NB4 (cell line): ENCODE measurements at places on chromosomes 12 and 14.

GRCh38 chr12:50985322-50985721 lies 33.0 kb downstream of the HIGD1C start:
- DNase-seq: no peak

- peak; percentile 49 for DNase-seq
Observed at GRCh38 chr14:76644855-76645518, 116.3 kb upstream of the VASH1 start.

- no peak for DNase-seq
Observed at GRCh38 chr14:87432698-87433097, 560.3 kb downstream of the GALC start.

- no peak for DNase-seq
Observed at GRCh38 chr12:50640321-50640939, 123.5 kb upstream of the ATF1 start.

GRCh38 chr12:69348162-69348938 lies at the start of gene LYZ:
Gene LYZ, plus strand, starts transcription at chr12:69348381. Its CDS starts 28 bp downstream, at chr12:69348409.
- peak; percentile 89 for DNase-seq

- DNase-seq: peak; percentile 43
Observed at GRCh38 chr12:26748741-26749431, 84.1 kb downstream of the ITPR2 start.

- DNase-seq: peak; percentile 69
Observed at GRCh38 chr12:56206452-56207166, 15.1 kb downstream of the RNF41 start.

- no peak for DNase-seq
Observed at GRCh38 chr14:87034680-87035079, 958.3 kb downstream of the GALC start.

- no peak for DNase-seq
Observed at GRCh38 chr12:84785951-84786350, 126.6 kb downstream of the SLC6A15 start.

DNA sequence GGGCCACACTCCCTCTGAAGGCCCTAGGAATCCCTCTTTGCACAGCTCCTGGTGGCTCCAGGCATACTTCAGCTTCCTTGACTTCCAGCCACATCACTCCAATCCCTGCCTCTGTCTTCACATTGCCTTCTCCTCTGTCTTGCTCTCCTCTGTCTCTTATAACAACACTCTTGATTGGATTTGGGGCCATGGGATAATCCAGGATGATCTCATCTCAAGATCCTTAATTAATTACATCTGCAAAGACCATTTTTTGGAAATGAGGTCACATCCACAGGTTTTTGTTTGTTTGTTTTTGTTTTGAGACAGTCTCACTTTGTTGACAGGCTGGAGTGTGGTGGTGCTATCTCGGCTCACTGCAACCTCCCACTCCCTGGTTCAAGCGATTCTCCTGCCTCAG lies 88.7 kb downstream of the TMTC1 start:
- no peak for DNase-seq

GRCh38 chr12:17060260-17060659 lies 454.3 kb upstream of the LMO3 start:
- DNase-seq: no peak

DNA sequence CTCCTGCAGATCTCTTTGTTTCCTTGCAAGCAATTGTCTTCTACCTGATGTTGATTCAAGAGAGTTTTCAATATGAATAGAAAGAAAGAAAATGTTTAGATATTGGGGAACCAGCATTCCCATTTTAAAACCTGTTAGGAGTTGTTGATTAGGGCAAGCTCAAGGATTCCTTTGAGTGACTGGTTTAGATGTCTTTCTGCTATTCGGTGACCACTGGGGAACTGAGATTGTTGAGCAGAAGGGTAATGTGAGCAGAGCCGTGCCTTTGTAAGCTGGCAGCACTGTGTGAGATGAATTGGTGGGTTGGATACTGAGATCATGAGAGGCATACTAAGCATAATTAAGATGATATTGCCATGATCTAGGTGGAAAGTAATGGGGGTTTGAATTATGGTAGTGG lies 39.1 kb upstream of the PAPLN start:
- no peak for DNase-seq

GRCh38 chr14:90451443-90451842 lies 54.6 kb downstream of the CALM1 start:
- DNase-seq: no peak

- no peak for DNase-seq
Observed at GRCh38 chr14:100256339-100256895, 17.5 kb downstream of the YY1 start.

GRCh38 chr12:110373425-110373824 lies 30.1 kb downstream of the ANAPC7 start:
- DNase-seq: no peak

- no peak for DNase-seq
Observed at GRCh38 chr12:27474344-27474743, 27.8 kb downstream of the SMCO2 start.

DNA sequence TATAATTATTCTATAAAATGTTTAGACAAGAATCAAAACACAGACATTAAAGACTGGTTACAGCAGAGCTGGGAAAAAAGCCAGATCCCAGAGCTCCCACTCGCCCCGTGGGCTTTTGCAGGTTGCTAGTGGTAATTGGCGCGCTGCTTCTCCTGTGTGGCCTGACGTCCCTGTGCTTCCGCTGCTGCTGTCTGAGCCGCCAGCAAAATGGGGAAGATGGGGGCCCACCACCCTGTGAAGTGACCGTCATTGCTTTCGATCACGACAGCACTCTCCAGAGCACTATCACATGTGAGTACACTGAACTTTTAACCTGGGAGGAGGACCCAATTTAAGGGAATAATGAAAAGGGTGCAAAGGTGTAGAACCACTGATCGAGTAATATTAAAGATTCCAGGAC lies 7.5 kb downstream of the TMEM52B start:
- DNase-seq: peak; percentile 16

- DNase-seq: no peak
Observed at GRCh38 chr12:105025890-105026289, 39.8 kb downstream of the NOPCHAP1 start.

DNA sequence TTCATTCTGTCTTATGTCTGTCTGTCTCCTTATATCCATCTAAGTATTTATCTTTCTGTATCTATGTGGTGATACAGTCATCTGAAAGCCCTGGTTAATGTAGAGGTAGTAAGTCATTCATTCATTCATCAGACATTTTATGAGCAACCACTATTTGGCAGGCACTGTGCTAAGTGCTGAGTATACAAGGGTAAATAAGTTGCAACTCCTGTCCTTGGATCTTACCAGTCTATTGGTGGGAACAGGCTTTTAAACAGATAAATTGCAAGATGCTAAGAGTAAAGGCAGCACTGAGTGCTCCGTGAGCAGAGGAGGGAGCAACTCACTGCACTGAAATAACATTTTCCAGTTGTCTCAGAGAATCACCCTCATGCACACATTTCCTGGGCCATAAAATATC lies 68.6 kb downstream of the TMEM30B start:
- no peak for DNase-seq

DNA sequence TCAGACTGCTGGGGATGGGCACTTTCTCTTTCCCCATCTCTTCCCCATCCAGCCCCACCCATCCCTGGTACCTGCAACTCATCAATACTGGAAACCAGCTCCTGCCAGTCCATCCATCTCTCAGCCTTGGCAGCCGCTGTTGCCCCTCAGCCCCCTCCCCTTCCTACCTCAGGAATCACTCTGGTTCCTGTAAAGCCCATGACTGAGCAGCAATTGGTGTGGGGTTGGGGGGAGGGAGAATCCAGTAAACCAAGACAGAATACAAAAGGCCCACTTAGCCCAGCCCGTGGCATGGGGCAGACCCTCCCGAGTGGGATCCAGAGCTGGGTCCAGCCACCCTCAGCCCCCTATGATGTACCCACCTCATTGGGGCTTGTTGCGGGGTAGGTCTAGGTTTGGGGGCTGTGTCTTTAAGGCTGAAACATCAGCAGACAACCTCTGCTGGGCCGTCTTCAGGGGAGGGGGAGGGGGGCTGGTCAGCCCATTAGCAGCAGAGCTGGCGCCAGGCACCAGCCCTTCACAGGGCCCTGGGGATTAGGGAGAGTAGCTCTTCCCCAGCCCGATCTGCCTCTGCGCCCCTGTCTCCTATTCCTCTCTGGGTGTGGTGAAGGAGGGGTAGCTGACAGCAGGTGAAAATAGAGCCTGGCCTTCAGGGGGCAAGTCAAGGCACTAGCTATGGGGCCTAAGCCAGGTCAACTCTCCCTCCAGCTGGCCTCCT lies 702 bp upstream of the PRPH start:
- DNase-seq: peak; percentile 69

- DNase-seq: no peak
Observed at GRCh38 chr14:104395276-104395675, 184.3 kb upstream of the C14orf180 start.

- no peak for DNase-seq
Observed at GRCh38 chr12:59398164-59398563, 197.7 kb upstream of the SLC16A7 start.

- DNase-seq: no peak
Observed at GRCh38 chr14:105938055-105938863, 411.9 kb downstream of the TMEM121 start.

DNA sequence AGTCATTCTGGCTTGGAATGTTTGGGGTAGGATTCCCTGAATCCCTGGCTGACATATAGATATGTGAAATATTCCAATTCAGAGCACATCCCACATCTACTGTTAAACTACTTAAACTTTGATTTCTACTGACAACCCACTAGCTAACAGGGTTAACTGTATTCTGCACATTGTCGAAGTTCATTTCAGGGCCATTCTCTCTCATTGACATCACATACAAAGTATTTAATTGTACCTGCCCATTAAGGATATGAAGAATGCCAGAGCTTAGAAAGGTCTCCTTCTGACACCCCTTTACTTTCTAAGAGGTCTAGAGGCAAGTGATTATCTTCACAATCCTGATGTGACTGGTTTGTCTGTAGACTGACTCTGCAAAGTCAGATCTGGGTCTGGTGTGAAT lies 2.8 kb upstream of the DCN start:
- DNase-seq: no peak

GRCh38 chr12:88052686-88053085 lies 23.5 kb upstream of the C12orf50 start:
- peak; percentile 60 for DNase-seq

DNA sequence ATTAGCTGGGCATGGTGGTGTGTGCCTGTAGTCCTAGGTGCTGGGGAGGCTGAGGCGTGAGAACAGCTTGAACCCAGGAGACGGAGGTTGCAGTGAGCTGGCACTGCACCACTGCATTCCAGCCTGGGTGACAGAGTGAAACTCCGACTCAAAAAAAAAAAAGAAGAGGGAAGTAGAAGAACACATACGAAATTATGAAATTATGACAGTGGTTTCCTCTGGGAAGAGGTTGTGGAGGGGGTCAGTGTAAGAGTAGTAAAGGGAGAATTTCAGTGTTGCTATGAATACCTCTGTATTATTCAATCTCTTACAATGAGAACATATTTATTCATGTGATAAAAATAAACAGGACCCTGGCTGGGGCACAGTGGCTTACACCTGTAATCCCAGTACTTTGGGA lies 24.7 kb upstream of the CSRNP2 start:
- no peak for DNase-seq

DNA sequence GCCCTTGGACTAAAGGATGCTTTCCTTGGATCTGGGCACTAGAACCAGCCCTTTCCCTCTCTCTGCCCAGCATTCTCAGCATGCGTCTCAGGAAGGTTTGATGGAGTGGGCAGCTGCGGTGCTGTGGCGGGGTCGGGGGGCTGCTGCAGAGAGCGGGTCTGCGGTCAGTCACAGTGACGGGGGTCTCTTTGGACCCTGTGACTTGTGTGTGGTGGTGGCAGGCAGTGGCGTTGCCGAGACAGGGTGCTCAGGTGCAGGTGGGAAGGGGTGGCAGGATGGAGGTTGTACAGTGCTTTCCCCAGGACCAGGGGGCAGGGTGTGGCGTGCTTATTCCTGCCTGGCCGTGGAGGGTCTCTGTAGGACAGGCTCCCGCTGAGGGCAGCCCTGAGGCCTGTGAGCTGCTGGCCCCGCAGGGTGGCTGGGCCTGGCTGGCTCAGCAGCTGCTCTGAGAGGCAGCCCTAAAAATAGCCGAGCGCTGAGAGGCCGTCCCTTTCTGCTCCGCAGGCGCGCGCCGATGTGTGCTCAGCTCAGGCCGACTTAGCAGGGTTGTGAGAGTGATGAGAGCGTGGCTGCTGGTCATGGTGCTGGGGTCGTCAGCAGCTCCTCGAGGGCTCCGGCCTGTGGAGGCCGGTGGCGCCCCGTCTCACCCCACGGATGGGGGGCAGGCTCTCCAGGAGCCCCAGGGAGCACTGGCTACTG lies 9.7 kb downstream of the PACS2 start:
- no peak for DNase-seq

- no peak for DNase-seq
Observed at GRCh38 chr14:99938896-99939295, 126.3 kb upstream of the EVL start.

- no peak for DNase-seq
Observed at GRCh38 chr12:127560041-127560478, 706.9 kb upstream of the TMEM132C start.

- DNase-seq: no peak
Observed at GRCh38 chr14:90698379-90698869, 117.8 kb downstream of the TTC7B start.

DNA sequence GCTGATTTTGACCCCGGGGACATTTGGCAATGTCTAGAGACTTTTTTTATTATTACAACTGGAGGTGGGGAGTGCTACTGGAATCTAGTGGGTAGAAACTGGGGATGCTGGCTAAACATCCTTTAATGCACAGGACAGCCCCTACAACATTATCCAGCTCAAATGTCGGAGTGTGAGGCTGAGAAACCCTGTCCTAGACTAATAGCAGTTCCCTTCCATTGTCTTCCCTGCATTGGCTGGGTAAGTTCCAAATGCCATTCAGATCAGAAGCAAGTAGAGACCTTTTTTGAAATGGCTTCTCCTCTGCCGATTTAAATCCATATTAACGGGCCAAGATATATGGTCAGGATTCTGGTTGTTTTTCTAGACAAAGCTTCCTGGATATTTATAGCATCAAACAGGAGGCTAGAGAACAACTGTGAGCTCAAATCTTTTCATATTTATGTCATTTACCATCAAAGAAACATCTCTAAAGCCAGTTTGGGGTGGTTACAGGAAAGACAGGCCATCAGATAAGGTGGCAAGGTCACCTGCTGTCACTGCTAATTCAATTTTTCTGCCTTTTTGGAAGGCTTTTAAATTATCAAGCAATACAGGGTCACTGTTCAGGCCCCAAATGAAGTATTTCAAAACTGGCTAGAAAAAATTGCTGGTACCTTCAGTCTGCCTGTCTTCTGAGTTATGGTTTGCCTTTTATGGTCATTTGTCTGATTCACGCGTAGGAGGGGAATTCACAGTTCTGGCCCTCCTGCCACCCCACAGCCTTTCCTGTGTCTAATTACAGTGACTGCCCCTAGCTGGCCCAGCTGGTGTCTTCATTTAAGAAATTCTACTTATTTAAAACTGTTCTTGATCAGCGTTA lies 20.1 kb upstream of the AKAP5 start:
- peak; percentile 73 for DNase-seq
